Eye (tissue), 1 donor: ENCODE measurements at places on chromosomes 6 and 20.
A peak's percentile ranks its signal among the peaks of the same experiment; 100 is the strongest.

- DNase-seq: peak; percentile 72
Observed at GRCh38 chr20:20237093-20237959, 130.6 kb upstream of the INSM1 start.

GRCh38 chr6:110643175-110643574 is 166.8 kb upstream of the SLC22A16 start:
- DNase-seq: no peak

DNA sequence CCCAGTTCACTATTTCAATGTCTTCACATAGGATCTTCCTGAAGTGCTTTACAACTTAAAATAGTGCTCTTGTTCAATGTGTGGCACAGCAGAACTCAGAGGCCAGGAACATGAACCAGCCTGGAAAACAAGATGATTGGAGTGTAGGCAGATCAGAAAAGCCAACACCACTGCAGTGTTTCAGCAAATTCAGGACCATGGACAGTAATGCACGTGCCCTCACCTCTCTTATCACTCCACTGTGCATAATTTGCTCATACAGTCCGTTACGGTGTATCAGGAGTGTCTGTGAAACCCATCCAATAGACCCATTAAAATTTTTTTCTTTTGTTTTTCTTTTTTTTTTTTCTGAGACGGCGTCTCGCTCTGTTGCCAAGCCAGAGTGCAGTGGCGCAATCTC is 27.6 kb upstream of the HACE1 start:
- peak; percentile 81 for DNase-seq

DNA sequence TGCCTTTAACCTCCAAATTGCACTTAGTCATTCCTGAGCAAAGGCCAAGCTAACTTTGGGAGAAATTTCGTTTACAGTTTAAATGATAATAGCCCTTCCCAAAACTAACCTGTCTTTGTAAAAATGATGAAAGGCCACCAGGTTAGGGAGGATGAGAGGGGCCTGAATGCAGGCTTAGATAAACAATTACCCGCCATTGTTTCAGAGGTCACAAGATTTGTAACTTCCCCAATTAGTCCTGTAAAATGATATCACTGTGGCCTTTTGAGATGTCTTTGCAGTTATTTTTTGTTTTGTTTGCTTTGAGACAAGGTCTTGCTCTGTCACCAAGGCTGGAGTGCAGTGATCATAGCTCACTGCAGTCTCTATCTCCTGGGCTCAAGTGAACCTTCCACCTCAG is 26.3 kb downstream of the GNL1 start:
- DNase-seq: no peak

GRCh38 chr6:80605165-80605989 is 498.9 kb downstream of the BCKDHB start:
- DNase-seq: peak; percentile 70

- DNase-seq: no peak
Observed at GRCh38 chr6:125212377-125212776, 58.8 kb downstream of the TPD52L1 start.

GRCh38 chr6:76876922-76877553 is 586.3 kb downstream of the HTR1B start:
- no peak for DNase-seq

DNA sequence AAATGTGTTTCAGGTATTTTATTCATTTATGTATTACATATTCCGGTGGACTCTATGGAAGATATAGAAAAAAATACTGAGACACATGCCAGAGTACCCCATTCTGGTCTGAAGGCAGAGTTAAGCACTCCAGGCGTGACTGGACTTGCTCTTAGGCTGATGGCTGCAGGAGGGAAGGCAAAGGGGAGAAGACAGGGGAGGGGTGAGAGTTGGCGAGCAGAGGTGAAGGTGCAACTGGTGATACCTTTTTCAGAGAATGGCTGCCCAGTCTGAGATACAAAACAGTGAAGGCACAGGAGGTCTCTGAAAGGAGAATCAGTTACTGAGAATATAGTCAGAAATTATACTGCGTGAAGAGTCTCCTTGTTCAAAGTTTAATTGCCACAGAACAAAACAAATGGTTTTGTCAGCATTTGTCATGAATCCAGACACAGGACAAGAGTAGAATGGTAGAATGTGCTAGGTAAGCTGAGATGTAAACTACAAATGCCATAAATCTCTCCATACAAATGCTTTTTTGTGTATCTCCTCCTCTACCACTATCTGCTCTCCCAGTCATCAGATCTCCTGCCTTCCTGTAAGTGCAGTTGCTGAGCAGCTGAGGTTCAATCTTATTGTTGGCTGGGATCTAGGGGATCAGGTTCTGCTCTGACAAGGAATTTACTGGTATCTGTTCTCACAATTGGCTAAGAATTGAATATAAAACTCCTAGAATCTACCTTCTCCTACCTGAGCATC is 104.2 kb upstream of the DST start:
- no peak for DNase-seq

- no peak for DNase-seq
Observed at GRCh38 chr6:156396068-156396771, 381.0 kb upstream of the ARID1B start.

- no peak for DNase-seq
Observed at GRCh38 chr20:44541992-44542391, 20.1 kb upstream of the SERINC3 start.
